ENCODE measurements at places on chromosomes 4 and X. TPM values are rescaled to one million over a fixed set of nuclear protein-coding genes. Genes with fewer than 3 reads are reported as not detected.

GRCh38 chr4:81504112-81505003 lies 32.7 kb upstream of the RASGEF1B start:
- no peaks in the 10 kb centered on the region for H3K36me3 ChIP-seq
- no peaks in the 10 kb centered on the region for H3K27me3 ChIP-seq
- no peak overlapping the region for H3K27ac ChIP-seq
- H3K4me3 ChIP-seq = no peak overlapping the region
- peak; percentile 67 for DNase-seq

DNA sequence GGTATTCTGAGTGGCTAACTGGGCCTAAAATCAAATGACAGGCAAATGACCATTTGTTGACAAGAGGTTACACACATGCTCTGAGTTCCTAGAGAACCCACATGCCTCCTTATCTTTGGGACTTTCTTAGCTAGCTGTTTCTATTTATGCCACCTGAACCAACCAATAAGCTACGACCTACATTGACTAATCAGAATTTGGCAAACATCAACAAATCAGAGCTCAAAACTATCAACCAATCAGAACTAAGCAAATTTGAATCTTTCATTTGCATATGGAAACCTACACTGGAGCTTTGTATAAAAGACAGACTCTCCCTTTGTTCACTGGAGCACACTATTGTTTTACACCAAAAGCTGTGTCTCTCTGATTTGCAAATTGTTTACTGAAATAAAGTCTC lies 192.0 kb downstream of the CXXC4 start:
- no peaks in the 10 kb centered on the region for H3K4me1 ChIP-seq
- H3K27me3 ChIP-seq = no peaks in the 10 kb centered on the region
- no peak for DNase-seq
- H3K4me3 ChIP-seq = no peak overlapping the region
- H3K27ac ChIP-seq = no peak overlapping the region

- no peaks in the 10 kb centered on the region for H3K4me1 ChIP-seq
- H3K4me3 ChIP-seq = no peak overlapping the region
- H3K36me3 ChIP-seq = no peaks in the 10 kb centered on the region
- H3K27me3 ChIP-seq = no peaks in the 10 kb centered on the region
Observed at GRCh38 chr4:147336252-147336651, 144.6 kb upstream of the EDNRA start.

DNA sequence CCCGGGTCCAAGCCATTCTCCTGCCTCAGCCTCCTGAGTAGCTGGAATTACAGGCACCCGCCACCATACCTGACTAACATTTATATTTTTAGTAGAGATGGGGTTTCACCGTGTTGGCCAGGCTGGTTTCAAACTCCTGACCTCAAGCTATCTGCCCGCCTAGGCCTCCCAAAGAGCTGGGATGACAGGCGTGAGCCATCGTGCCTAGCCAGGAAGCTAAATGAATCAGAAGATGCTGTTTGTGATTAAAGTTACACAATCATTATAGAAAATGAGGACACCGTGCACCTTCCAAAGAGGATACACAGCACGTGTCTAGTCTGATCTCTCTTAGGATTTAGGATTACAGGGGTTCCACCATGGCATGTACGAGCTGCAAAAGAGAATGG lies 99.6 kb downstream of the DHRSX start:
- no peak overlapping the region for H3K27ac ChIP-seq
- H3K4me3 ChIP-seq = no peak overlapping the region
- no peak for DNase-seq
- H3K27me3 ChIP-seq = no peaks in the 10 kb centered on the region

GRCh38 chr4:142940425-142941330 lies 94.6 kb upstream of the INPP4B start:
- no peak for DNase-seq
- no peaks in the 10 kb centered on the region for H3K4me1 ChIP-seq
- H3K27ac ChIP-seq = no peak overlapping the region
- no peaks in the 10 kb centered on the region for H3K27me3 ChIP-seq

DNA sequence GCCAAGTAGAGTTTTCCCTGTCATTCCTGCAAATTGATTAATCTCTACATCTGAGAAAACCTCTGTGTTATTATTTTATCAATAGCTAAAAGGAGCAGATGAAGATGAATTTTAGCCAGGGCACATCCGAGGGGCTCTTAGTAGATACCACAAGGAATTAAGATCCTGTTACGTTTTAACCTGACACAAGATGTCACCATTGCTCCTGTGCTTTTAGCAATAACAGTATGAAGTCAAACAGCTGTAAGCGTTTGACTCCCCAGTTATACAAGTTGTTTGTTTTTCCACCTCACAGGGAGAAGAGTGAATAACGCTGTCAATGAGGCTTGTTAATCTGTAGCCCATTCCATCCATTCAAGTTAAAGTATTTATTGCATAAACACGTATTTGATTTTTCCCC lies 76.0 kb upstream of the AP1S2 start:
- no peak for DNase-seq
- no peaks in the 10 kb centered on the region for H3K4me1 ChIP-seq
- no peak overlapping the region for H3K4me3 ChIP-seq
- no peaks in the 10 kb centered on the region for H3K27me3 ChIP-seq
- no peak overlapping the region for H3K27ac ChIP-seq

DNA sequence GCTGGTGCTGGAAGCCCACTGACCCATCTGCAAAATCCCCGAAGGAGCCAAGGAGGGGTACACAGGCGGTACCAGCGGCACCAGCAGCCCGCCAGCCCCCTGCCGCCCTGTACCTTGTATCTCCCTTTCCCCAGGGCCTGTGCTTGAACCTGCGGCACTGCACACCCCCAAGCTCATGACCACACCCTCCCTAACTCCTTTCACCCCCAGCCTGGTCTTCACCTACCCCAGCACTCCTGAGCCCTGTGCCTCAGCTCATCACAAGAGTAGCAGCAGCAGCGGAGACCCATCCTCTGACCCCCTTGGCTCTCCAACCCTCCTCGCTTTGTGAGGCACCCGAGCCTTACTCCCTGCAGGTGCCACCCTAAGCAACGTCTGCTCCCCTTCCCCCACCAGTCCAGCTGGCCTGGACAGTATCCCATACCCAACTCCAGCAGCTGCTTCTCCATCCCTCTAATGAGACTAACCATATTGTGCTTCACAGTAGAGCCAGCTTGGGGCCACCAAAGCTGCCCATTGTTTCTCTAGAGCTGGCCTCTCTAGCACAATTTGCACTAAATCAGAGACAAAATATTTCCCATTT lies 94.9 kb downstream of the LARP1B start:
- DNase-seq = no peak
- no peaks in the 10 kb centered on the region for H3K27me3 ChIP-seq
- H3K4me3 ChIP-seq = no peak overlapping the region
- H3K4me1 ChIP-seq = no peaks in the 10 kb centered on the region
- H3K36me3 ChIP-seq = no peaks in the 10 kb centered on the region

GRCh38 chrX:79300856-79301255 lies 66.3 kb downstream of the ITM2A start:
- H3K27ac ChIP-seq = no peak overlapping the region
- DNase-seq = no peak
- no peaks in the 10 kb centered on the region for H3K4me1 ChIP-seq
- H3K4me3 ChIP-seq = no peak overlapping the region

- H3K4me3 ChIP-seq = no peak overlapping the region
- no peak overlapping the region for H3K27ac ChIP-seq
- no peaks in the 10 kb centered on the region for H3K4me1 ChIP-seq
- no peak for DNase-seq
- no peaks in the 10 kb centered on the region for H3K27me3 ChIP-seq
Observed at GRCh38 chr4:149706942-149707341, 108.7 kb downstream of the IQCM start.

- H3K27me3 ChIP-seq = no peaks in the 10 kb centered on the region
- DNase-seq = no peak
- no peaks in the 10 kb centered on the region for H3K4me1 ChIP-seq
- no peak overlapping the region for H3K4me3 ChIP-seq
- no peak overlapping the region for H3K27ac ChIP-seq
- no peaks in the 10 kb centered on the region for H3K36me3 ChIP-seq
Observed at GRCh38 chr4:75769036-75769435, 44.7 kb downstream of the USO1 start.

DNA sequence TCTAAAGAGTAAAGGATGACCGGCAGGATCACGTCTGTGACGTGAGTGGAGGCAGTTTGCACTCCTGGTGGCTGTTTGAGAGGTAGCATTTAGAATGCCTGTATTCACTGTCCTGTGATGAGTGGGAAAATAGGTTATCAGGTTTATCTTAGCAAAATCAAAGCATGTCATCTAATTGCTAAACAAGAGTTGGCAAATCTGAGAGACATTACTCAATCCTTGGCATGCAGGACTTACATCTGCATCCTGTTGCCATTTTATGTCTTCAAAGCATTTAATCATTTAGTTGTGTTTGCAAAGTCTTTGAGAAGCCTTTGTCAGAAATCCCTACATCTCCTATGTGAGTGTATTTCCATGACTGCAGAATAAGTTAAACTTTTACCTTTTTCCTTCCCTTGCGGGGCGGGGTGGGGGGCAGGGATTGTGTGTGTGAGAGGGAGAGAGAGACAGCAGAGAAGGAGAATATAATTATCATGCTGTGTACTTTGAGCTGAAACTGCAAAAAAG lies 41.4 kb upstream of the MSANTD1 start:
- H3K4me1 ChIP-seq = no peaks in the 10 kb centered on the region
- H3K36me3 ChIP-seq = peaks cover 7% of the 10 kb centered on the region
- H3K27me3 ChIP-seq = no peaks in the 10 kb centered on the region
- H3K4me3 ChIP-seq = no peak overlapping the region
- DNase-seq = peak; percentile 5

DNA sequence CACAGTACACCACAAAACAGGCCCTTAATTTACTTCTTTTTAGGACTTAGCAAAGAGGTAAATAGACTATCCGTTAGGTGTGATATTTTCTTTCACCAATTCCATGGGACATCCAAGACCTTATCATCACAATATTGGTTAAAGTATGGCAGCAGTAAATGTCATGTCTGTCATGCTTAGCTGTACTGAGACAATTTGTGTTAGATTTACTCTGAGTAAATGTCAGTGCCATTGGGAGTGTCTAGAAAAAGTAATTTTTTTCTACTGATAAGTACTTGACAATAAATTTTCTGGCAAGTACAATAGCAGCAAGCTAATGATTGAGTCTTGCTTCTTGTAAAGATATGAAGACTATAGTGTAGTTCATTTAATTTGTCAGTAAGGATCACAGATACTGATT lies 756.1 kb downstream of the FAM133A start:
- DNase-seq = no peak
- no peaks in the 10 kb centered on the region for H3K27me3 ChIP-seq
- H3K4me1 ChIP-seq = no peaks in the 10 kb centered on the region
- no peaks in the 10 kb centered on the region for H3K36me3 ChIP-seq
- no peak overlapping the region for H3K27ac ChIP-seq

- H3K4me3 ChIP-seq = no peak overlapping the region
Observed at GRCh38 chr4:40086421-40086820, 29.8 kb downstream of the N4BP2 start.

GRCh38 chrX:111180750-111181240 lies 84.8 kb downstream of the PAK3 start:
- H3K27ac ChIP-seq = no peak overlapping the region
- H3K4me3 ChIP-seq = no peak overlapping the region
- no peak for DNase-seq
- no peaks in the 10 kb centered on the region for H3K4me1 ChIP-seq
- H3K36me3 ChIP-seq = no peaks in the 10 kb centered on the region

- no peak for DNase-seq
- H3K36me3 ChIP-seq = no peaks in the 10 kb centered on the region
- no peaks in the 10 kb centered on the region for H3K4me1 ChIP-seq
- H3K27me3 ChIP-seq = no peaks in the 10 kb centered on the region
- no peak overlapping the region for H3K4me3 ChIP-seq
- no peak overlapping the region for H3K27ac ChIP-seq
Observed at GRCh38 chr4:42519803-42520417, 122.6 kb downstream of the SHISA3 start.

GRCh38 chr4:31692399-31692940 lies 972.3 kb downstream of the PCDH7 start:
- no peak overlapping the region for H3K4me3 ChIP-seq
- no peak overlapping the region for H3K27ac ChIP-seq
- H3K4me1 ChIP-seq = no peaks in the 10 kb centered on the region
- H3K36me3 ChIP-seq = no peaks in the 10 kb centered on the region

GRCh38 chr4:166655231-166655630 lies 579.1 kb downstream of the SPOCK3 start:
- no peaks in the 10 kb centered on the region for H3K36me3 ChIP-seq
- no peak for DNase-seq
- no peaks in the 10 kb centered on the region for H3K4me1 ChIP-seq
- no peak overlapping the region for H3K4me3 ChIP-seq
- no peak overlapping the region for H3K27ac ChIP-seq

GRCh38 chr4:136002316-136002715 lies 1530.0 kb downstream of the PCDH18 start:
- DNase-seq = no peak
- no peaks in the 10 kb centered on the region for H3K27me3 ChIP-seq
- H3K36me3 ChIP-seq = no peaks in the 10 kb centered on the region
- no peaks in the 10 kb centered on the region for H3K4me1 ChIP-seq
- H3K4me3 ChIP-seq = no peak overlapping the region
- no peak overlapping the region for H3K27ac ChIP-seq

DNA sequence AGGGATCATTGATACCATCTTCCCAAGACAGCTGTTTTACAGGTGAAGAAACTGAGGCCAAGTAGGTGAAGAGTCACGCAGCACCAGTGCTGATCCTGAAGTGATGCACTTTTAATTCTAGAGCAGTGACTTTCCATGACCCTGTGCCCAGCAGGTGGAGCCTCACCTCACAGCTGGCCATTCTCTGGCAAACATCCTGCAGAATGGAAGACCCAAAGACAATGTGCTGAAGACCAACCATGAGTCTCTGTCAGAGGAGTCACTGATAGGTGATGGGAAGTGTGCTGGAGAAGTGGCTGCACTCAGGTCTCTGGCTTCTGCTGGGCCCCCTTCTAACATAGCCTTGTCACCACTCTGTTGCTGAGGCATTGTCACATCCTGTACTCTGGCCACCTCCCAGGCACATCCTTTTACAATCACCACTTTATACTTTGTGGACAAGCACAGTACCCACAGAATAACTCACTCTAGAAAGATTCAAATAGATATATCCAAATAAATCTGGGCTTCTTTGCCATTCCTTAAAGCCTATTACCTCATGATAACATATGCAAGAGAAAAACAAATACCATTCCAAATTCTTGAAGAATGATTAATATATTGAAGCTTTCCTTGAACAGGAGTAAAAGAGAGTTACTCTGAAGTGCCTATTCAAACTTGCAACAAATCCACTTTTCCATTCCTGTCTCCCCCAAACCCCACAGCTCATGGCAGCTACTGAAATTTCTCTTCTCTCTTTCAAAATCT lies 64.1 kb upstream of the SCOC start:
- no peak overlapping the region for H3K4me3 ChIP-seq
- no peaks in the 10 kb centered on the region for H3K36me3 ChIP-seq
- DNase-seq = no peak
- no peak overlapping the region for H3K27ac ChIP-seq

- DNase-seq = no peak
- no peaks in the 10 kb centered on the region for H3K36me3 ChIP-seq
- H3K4me3 ChIP-seq = no peak overlapping the region
- H3K27me3 ChIP-seq = no peaks in the 10 kb centered on the region
- no peak overlapping the region for H3K27ac ChIP-seq
Observed at GRCh38 chr4:138348055-138348454, 105.9 kb upstream of the SLC7A11 start.

Gene GPR50
- polyA plus RNA-seq = 0.18 TPM

Gene OTUD6A
- not detected for polyA plus RNA-seq

Gene MAGEA2
- not detected for polyA plus RNA-seq

Gene LGI2
- polyA plus RNA-seq = 0.79 TPM

Gene TRPC5OS
- not detected for polyA plus RNA-seq

Gene ATP1B4
- not detected for polyA plus RNA-seq

Data from aorta (tissue), 5 donors.